ENCODE measurements at places on chromosomes 4 and X.

GRCh38 chrX:43703211-43703791, 47.2 kb downstream of the MAOA start:
- DNase-seq: no peak

DNA sequence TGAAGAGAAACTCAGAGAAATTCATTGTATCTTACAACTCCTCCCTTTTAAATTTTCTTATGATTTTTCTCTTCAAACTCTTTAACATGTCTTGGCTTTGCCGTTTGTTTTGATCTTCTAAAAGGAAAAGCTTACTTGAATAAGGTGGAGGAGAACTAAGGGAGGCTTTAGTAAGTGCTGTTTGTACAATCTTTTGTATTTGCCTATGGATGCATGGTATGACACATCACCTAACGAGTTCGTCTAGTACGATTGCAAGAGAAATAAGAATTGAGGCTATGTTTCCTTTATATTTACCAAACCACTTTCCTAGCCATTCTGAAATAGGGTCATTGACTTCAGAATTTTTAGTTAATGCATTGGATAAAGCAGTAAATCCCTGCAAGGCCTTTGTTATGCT, 8.4 kb upstream of the BST1 start:
- DNase-seq: no peak

- no peak for DNase-seq
These were observed 153.0 kb downstream of the ADAM29 start for GRCh38 chr4:175071123-175071522.

DNA sequence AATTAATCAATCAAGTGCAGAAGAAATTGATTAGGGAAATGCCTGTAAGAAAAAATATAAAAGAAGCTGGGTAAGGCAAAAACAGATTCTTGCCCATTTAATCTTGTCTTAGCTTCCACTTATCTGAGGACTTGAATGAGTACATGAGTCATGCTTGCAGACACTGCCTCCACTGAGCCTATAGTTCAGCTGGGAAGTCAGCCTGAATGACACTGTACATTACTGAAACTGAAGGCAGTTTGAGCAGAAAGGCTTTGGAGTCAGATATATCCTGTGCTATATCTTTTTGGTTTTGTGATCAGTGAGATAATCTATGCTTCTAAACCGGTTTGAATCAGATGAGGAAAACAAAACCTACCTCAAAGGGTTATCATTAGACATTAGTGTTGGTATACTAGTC, 61.3 kb downstream of the NUDT11 start:
- no peak for DNase-seq

GRCh38 chrX:144916785-144917184, 330.5 kb upstream of the SPANXN1 start:
- DNase-seq: no peak

DNA sequence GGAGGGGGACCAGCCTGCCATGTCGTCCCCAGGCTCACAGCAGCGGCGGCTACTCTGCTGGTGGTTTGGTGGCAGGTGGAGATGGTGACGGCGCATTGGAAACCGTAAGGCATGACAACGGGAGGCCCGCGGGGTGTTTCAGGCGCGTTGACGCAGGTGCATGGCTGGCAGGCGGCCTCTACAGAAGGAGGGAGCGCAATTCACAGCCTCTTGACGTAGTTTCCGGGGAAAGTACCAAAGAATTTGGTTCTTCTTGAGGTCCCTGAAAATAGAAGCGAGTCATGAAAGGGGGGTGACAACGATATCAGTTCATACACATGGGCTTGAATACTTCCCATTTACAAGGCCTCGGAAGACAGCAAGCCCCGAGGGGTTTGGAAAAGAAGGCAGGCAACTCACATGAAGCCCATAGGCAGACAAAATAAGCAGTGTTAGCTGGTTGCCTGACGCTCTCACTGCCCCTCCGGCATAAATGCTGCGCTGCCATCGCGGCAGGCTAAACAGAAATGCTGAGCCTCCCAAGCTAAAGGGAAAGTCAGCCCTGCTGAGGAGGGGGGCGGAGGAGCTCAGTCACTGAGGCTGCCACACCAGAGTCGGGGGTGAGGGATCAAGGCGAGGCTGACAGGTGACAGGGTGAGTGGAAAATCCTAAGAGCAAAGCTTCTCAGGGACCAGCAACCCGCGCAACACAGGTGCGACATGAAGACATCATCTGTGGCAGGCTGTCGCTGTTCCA, 52.3 kb upstream of the PDLIM3 start:
- no peak for DNase-seq

- no peak for DNase-seq
These were observed 34.7 kb downstream of the SORCS2 start for GRCh38 chr4:7227008-7227407.

DNA sequence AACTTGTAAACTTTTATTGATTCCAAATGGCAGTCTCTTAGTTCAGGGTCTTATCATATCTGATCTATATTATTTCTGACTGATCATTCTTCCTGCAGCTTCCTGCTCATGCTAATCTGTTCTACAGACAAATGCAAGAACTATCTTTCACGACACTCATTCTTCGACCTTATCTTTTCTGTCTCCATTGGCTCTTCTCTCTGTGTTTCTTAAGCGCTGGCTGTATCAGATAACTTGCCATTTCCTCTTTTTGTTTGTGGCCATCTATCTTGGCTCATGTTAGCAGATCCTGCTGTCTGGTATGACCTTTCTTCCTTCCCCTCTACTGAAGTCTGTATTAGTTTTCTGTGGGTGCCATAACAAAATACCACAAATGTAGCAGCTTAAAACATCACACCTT, 230.5 kb upstream of the PUDP start:
- DNase-seq: no peak

GRCh38 chrX:156001001-156001666, 3.6 kb downstream of the IL9R start:
- DNase-seq: no peak

DNA sequence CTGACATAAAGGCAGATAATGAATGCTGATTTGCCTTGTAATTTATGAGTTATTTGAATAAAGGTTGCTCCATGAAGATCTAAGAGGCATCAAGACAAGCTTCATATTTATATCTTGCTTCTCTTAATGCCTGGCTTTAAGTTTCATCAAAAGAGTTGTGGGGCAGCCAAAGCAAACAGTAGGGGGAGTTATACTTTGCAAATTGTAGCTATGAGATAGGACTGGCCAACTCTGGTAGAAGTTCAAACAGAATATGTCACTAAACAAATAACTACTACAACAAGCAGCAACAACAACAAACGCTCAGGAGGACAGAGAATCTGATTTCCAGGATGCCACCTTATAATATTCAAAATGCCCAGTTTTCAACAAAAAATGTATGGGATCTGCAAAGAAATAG, 69.1 kb upstream of the PLAC1 start:
- no peak for DNase-seq

- DNase-seq: no peak
These were observed 287.0 kb downstream of the ARHGAP24 start for GRCh38 chr4:85761803-85762528.
